ENCODE measurements at places on chromosomes 4 and X.

- DNase-seq = no peak
Observed at GRCh38 chr4:88793475-88793874, 95.8 kb upstream of the NAP1L5 start.

DNA sequence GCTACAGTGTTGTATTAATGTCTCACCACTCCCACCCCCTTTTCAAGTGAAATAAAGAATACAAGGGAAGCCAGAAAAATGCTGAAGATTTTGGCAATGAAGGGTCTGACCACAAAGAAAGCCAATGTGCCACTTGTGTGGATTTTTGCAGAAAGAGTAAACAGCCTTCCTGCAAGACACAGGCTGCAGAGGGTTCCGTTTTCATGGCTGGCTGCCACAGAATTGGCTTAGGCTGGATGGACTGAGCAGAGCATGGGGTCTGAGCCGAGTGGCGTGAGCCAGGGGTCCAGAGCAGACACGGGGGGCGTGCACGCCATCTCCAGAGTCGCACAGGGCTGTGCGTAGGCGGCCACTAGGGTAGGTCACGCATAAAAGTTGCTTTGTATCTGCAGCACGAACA, 69.2 kb downstream of the MTNR1A start:
- peak; percentile 39 for DNase-seq

GRCh38 chr4:43282534-43282933, 390.0 kb downstream of the GRXCR1 start:
- no peak for DNase-seq

GRCh38 chr4:107950746-107951540, 19.6 kb downstream of the CYP2U1 start:
- peak; percentile 22 for DNase-seq

- no peak for DNase-seq
Observed at GRCh38 chr4:2025817-2026216, 17.0 kb upstream of the NELFA start.

DNA sequence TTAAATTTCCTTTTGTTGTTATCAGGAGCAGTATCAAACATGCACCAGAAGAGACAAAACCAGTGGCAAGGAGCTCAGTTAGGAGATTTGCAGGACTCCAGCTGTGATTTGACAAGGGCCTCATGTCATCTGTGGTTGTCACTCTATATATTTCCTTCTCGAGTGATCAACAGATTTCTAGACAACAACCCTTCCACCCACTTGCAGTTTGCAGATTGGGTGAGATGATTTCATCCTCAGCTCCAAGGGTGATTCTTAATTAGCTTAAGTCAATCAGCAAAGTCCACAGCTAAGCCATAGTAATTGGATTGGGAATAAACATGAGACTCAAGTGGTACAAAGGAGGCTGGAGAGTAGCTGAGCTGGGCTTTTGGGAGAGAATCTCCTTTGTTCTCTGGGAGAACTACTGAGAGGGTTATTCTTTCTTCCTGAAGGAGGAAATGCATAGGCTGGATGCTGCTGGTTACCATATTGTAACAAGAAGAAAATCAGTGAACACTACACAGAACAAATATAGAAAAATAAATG, 192.8 kb downstream of the PPARGC1A start:
- no peak for DNase-seq

DNA sequence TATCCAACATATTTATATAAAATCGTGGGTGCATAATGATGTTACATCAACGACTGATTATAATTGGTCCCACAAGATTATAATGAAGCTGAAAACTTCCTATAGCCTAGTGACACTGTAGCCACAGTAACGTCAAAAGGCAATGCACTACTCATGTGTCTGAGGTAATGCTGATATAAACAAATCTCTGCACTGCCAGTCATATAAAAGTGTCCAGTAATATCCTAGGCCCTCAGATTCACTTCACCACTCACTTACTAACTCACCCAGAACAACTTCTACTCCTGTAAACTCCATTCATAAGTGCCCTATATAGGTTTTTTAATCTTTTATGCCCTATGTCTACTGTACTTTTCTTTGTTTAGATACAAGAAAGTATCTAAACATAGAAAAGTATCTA, 18.8 kb downstream of the FRYL start:
- no peak for DNase-seq

DNA sequence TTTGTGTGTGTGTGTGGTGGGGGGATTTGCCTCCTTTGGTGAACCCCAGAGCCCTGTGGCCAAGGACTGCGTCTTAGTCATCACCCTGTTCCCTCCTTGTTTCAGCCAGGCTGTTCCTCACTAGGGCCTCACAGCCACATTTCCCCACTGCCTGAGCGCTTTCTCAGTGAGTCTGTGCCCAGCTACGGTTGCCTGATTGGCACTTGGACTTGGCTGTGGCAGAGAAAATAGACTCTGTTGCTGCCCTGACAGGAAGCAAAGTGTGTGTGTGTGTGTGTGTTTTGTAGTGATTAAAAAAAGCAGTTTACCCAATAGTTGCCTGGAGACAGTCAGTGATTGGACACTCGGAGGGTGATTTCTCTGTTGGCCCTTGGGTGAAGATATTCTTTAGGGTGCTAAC, 113.0 kb downstream of the UCHL1 start:
- no peak for DNase-seq

DNA sequence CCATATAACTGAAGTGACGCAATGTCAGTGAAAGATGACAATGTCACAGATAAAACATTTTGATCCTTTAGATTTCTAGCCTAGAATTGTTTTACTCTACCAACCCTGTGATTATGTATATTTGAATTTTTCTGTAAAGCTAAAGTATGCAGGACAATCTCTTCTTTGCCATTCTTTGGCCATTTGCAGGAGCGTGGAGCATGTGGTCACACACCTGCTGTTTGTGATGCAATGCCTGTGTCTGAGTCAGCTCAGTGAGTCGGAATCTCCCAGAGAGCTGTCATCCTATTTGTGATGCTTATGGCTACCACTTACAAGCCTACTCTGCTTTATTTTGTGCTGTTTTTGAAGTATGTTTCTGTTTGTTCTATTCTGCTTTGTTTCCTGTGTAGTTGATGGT, 214.5 kb downstream of the NAF1 start:
- peak; percentile 29 for DNase-seq

DNA sequence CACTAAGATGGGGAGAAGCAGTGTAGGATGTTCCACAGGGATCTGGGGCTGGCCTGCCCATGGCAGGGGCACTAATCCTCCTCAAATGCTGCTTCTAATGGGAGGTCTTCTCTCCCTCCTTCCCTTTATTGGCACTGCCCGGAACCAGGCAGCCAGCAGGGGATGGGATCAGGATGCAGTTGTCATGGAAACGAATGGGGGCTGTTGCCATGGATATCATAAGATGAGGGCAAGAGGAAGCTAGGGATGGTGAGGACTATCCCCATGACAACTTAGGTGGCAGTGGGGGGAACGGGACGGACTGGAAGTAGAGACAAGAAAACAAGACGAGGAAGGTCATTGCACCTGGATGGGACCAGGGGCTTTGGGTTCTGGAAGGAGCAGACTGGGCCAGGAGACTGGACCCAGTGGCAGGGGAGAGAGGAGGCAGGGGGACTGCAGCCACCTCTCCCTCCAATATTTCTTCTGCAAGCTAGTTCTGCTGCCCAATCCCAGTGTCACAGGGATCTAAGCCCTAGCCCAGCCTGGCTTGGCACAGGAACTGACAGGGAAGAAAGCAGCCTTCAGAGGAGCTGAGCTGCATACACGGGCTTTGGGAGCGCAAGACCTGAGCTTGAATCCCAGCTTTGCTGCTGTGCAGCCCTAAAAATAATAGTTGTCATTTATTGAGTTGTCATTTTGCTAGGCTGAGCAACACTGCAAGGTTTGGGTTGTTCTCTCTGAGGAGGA, 19.0 kb downstream of the IQSEC2 start:
- no peak for DNase-seq

GRCh38 chr4:138037696-138038095, 204.5 kb downstream of the SLC7A11 start:
- DNase-seq = peak; percentile 69

- DNase-seq = no peak
Observed at GRCh38 chr4:37732526-37733186, 46.5 kb upstream of the RELL1 start.

GRCh38 chr4:56289934-56290333, 97.4 kb downstream of the AASDH start:
- DNase-seq = peak; percentile 21

GRCh38 chrX:155645180-155645579, 32.4 kb upstream of the TMLHE start:
- no peak for DNase-seq

- no peak for DNase-seq
Observed at GRCh38 chrX:154718616-154719015, 32.3 kb downstream of the GAB3 start.

DNA sequence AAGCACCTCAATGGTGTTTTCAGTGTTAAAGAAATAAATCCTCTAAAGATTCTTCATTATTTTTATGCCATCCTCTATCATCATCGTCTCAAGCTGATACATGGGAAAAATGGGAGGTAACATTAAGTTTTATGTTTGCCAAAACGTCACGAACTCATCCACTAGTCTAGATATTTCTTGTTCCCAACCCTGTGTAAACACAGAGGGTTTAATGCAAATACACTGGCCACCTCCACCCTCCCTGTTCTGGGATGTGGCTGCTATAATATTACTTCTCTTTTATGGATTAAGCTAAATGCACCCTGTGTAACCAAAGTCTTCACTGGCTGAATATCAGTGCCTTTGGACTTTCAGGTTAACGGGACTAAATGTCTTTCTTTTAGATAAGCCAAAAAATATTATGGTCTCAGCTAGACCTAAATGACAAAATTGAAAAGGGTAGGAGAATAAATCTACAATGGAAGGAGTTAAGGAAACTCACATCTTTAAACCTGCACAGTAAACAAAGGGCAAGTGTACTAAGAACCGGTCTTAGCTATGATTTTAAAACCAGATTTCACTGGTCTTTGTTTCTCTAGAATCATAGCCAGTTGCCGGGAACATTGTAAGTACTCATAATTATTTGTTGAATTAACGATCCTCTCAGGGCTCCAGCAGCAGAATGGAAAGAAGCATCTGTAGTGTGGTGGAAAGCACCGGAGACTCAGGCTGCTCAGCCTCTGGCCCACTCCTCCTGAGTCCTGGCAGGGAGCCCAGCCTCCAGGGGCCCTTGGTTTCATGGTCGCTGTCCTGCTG, 103.5 kb upstream of the NOCT start:
- DNase-seq = no peak

DNA sequence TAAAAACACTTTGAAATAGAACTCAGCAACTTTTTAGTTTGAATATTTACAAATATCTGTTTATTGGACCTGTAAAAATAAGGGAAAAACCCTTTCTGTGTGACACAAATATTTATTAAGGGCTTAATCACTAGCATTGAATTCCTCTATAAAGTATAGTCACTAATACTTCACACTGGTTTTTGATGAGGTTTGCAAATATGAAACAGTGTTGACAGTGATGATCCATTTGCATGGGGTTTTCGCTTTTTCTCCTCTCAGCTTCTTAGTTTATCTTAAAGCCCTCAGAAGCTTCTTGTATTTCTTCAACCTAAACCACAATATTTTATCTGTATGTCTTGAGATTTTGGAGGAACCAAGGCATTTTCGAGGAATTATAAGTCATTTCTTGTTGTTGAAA, 96.6 kb upstream of the TEX13A start:
- DNase-seq = no peak

DNA sequence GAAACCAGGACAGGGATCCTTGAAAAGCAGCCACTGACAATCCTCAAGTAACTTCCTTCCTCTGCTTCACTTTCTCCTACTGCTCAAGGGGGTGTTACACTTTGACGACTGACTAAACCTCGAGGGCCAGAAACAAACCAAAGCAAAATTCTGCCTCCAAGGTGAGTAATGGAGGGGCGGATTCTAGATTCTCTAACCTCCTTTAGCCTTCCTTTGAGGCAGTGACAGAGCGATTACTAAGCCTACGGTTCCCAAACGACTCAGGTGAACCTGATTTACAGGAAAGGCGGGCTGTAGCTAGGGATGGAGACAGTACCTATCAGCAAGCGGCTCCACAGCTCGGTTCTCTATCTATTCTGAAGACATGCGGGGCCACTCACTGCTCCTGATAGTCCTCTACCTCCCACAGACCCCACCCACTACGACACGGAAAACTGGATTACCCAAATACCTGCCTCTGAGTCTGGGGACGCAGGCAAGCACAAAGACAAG, 487 bp downstream of the TBCK start:
- peak; percentile 42 for DNase-seq

GRCh38 chr4:121943941-121944340, 7.9 kb downstream of the TRPC3 start:
- DNase-seq = no peak

- DNase-seq = no peak
Observed at GRCh38 chr4:6390356-6390755, 82.1 kb downstream of the PPP2R2C start.

GRCh38 chr4:90883519-90883918, 756.3 kb downstream of the CCSER1 start:
- DNase-seq = no peak

DNA sequence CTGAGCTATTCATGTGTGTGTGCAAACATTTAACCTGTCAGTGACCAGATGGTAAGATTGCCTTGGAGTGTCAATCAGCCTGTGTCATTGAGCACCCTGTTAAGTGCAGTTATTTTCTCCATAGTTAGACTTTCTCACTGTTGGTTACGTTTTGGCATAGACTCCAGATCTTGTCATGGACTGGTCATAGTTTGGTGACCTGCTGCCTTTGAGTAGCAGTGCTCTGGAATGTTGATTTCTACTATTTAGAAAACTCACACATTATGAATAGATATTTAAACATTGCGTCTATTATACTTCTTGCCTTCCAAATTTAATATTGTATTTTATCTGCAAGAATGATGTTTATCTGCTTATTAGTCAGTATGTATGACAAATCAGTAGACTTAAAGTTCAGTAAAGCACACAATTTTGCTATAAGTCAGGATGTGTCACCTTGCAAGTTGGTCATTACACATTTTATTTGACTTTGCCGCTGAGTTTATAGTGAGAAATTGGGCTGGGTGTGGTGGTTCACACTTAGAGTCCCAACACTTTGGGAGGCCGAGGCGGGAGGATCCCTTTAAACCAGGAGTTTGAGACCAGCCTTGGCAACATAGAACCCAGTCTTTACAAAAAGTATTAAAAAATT, 42.4 kb downstream of the KIAA0232 start:
- DNase-seq = no peak

DNA sequence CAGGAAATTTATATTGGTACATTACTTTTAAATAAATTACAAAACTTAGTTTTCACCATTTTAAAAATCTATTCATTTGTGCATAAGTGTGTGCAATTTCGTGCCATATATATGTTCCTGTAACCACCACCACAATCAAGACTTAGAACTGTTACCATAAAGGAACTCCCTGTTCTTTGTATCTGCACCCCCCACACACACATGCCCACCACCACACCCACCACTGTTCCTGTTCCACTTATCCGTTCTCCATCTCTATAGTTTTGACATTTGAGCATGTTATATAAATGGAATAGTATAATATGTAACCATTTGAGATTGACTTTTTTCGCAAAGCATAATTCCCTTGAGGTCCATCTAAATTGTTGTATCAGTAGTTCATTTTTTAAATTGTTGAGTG, 73.7 kb downstream of the TAF1 start:
- no peak for DNase-seq

- DNase-seq = no peak
Observed at GRCh38 chr4:153170407-153170806, 33.8 kb upstream of the TRIM2 start.

- DNase-seq = peak; percentile 68
Observed at GRCh38 chr4:102554482-102554881, 53.3 kb downstream of the NFKB1 start.

Data from fibroblast of upper back skin (primary cell).